ENCODE measurements at places on chromosomes 4 and X.

GRCh38 chrX:9759337-9759736 lies 6.3 kb downstream of the GPR143 start:
- no peak for DNase-seq

- no peak for DNase-seq
Observed at GRCh38 chrX:43734444-43734843, 78.3 kb downstream of the MAOA start.

GRCh38 chrX:154797006-154797405 lies 8.3 kb downstream of the MPP1 start:
- no peak for DNase-seq

GRCh38 chr4:59553063-59553720 lies 1646.9 kb upstream of the ADGRL3 start:
- no peak for DNase-seq

DNA sequence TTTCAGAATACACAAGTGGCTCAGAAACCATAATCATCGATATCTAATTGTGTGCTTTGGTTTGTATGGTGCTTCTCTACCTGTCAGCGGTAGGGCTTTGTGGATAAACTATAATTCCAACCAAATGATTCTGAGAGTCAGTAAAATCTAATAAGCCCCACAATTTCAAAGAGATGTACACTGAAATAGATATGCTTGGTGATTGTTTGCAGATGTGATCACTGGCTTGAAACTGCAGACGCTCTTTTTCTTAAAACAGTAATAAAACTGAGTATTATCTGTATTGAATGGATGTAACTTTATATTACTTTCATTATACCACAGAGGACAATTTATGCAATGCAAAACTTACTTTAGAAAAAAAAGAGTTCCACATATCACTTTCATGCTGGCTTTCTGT lies 198.8 kb upstream of the ANXA10 start:
- no peak for DNase-seq

Data from activated effector memory CD4-positive, alpha-beta T cell treated with anti-CD3 and anti-CD28 coated beads, Interleukin-2, amount 50 U/mL, for 16 hours (primary cell).